Fibroblast of skin of right quadriceps (primary cell): ENCODE measurements at places on chromosomes 12 and 14.

- DNase-seq = no peak
Observed at GRCh38 chr14:100691395-100692056, 35.2 kb upstream of the DLK1 start.

GRCh38 chr12:53686436-53686835 is 10.6 kb upstream of the ATP5MC2 start:
- DNase-seq = no peak

- no peak for DNase-seq
Observed at GRCh38 chr12:40515041-40515816, 177.0 kb upstream of the CNTN1 start.

DNA sequence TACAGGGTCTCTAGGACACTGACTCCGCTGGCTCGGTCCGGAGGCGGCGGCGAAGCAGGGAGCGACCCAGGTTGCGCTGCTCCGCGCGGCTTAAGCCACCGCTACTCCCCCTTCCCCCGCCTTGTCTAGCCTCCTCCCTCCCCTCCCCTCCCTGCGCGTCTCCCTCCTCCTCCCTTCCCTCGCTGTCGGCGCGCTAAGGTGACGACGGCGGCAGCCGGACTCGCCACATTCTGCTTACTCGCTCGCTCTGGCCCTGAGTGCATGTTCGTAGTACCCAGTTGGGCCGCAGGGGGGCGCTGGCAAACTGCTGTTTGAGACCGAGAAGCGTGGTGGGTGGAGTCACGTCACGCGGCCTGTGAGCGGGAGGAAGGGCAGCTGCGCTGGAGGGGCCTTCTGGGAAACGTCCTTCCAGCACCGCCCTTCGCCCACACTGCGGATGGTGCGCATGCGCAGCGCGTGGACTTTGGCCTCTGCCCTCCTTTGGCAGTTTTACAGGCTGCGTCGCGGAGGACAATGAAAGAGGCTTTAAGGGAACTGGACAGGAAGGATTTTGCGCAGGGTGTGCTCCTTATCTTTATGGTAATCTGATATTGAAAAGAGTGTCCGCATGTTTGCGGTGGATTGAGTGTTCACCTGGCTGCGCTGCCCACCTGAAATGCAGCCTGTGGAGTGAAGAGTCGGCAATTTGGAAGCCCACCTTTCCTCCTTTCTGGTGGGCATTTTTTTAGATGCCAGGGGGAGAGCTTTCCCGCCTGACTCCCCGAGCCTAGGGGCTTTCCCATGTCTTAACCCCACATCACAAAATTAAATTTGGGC is at the start of gene SCAF11:
Gene SCAF11, minus strand, starts transcription at position 107 of the 816 bp plus-strand sequence. CDS start 26,407 bp downstream, outside the sequence.
- peak; percentile 100 for DNase-seq

DNA sequence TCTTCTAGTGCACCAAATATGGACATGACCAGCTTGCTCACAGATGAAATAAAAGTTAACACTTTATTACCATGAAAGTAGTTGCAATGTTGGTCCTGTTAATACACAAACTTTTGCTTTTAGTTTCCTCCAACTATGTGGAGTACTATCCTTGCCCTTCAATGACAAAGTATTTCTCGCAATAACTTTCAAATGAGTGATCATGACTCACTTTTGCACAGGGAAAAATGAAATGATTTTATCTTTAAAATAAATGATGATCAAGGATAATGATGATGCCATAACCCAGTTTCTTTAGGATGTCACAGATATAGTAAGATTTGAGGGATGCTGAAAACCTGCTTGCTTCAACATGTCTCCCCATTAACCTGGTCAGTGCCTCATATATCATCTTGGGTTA is 254.0 kb upstream of the KITLG start:
- peak; percentile 31 for DNase-seq

GRCh38 chr14:81200054-81200453 is 20.7 kb downstream of the GTF2A1 start:
- no peak for DNase-seq

DNA sequence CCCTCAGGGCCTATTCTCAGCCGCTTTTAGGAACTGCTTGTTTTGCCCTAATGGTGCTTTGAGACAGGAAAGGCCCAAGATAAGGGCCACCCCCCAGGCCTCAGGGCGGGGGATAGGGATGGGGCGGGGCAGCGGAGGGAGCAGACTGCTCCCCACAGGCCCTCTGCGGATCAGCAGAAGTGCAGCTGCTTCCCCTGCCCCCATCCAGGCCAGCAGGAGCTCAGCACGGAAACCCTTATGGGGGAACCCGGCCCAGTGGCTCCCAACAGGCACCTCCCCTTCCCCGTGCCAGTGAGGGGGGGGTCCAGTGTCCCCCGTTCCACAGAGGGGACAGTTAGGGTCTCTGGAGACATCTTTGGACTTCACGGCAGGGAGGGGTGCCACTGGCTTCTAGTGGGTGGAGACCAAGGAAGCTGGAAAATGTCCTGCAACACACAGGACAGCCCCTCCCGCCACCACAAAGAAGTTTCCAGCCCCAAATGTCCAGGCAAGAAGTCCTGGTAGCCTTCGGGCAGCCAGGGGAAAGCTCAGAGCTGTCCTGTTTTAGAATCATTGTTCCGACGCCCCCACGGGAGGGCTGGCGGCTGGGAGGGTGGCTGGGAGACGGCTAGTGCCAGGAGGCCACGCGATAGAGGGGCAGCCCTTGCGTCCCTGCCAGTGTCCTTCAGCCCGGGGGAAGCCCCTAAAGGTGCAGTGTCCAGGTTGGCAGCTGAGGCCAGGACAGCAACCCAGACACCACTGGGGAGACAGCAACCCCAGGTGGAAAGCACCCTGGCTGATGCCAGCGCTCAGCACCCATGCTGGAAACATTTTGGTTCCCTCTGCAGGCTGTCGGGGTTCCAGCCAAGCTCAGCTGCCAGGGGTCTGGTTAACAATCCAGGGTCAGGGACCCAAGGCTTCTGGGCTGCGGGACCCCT is 10.4 kb upstream of the GPR132 start:
- DNase-seq = peak; percentile 33

DNA sequence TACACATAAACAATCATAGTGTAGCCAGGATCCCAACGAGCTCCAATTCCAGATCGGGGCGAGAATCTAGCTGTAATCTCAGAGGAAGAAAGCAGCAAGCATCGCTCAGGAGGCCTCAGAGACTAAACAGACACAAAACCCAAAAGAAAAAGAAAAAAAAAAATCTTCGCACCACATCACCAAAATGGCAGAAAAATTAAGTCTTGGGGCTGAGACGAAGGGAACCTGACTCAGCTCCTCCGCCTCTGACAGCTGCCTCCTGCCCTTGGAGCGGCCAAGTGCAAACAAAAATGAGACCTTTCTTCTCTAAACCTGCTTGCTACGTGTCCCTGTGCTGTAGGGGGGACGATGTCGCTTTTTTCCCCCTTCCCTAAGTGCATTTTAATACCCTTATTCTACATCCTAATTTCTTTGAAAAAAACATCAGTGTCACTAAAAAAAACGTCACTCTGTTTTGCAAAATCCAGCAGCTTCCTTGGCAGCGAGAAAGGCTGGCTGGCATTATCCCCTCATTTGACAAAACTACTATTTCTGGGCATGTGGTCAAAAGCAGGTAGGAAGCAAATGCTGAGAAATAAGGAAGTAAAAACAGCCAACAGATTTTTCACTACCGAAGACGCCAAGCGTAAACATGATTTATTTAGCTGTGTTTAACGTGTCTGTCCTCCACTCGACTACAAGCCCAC is 30.5 kb downstream of the BCL11B start:
- no peak for DNase-seq

DNA sequence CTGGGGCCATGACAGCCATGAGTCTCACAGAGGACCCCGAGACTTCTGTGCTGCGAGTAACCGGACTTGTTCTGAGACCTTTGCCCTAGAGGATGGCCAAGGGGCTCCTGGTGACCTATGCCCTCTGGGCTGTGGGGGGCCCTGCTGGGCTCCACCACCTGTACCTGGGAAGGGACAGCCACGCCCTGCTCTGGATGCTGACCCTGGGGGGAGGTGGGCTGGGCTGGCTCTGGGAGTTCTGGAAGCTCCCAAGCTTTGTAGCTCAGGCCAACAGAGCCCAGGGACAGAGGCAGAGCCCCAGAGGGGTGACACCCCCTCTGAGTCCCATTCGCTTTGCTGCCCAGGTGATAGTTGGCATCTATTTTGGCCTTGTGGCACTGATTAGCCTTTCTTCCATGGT is 2.1 kb downstream of the DNAJC22 start:
- DNase-seq = no peak

GRCh38 chr14:33643426-33644181 is 307.3 kb downstream of the EGLN3 start:
- DNase-seq = no peak

DNA sequence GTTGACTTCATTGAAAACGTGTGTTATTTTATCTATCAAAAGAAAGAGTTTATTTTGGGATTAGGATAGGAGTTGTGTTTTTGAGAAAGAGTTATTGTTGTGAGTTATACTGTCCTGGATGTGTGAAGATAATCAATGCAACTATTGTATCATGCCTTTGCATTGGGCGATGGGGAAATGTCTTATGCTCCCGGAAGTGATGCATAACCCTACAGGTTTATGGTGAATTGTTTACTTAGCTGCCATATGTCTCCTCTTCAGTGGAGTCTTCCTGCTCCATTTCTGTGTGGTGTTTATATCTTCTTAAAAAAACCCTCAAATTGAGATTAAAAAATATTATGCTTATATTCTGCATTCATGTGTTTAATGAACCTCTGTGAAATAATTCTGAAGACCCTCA is 6.5 kb downstream of the PDE3A start:
- no peak for DNase-seq

- DNase-seq = no peak
Observed at GRCh38 chr12:119468296-119468695, 125.3 kb upstream of the TMEM233 start.

- no peak for DNase-seq
Observed at GRCh38 chr14:23566778-23567185, 809 bp downstream of the AP1G2 start.

- no peak for DNase-seq
Observed at GRCh38 chr12:49975318-49975761, 2.6 kb downstream of the AQP6 start.

- DNase-seq = no peak
Observed at GRCh38 chr14:76499399-76499798, 123.5 kb downstream of the ESRRB start.

DNA sequence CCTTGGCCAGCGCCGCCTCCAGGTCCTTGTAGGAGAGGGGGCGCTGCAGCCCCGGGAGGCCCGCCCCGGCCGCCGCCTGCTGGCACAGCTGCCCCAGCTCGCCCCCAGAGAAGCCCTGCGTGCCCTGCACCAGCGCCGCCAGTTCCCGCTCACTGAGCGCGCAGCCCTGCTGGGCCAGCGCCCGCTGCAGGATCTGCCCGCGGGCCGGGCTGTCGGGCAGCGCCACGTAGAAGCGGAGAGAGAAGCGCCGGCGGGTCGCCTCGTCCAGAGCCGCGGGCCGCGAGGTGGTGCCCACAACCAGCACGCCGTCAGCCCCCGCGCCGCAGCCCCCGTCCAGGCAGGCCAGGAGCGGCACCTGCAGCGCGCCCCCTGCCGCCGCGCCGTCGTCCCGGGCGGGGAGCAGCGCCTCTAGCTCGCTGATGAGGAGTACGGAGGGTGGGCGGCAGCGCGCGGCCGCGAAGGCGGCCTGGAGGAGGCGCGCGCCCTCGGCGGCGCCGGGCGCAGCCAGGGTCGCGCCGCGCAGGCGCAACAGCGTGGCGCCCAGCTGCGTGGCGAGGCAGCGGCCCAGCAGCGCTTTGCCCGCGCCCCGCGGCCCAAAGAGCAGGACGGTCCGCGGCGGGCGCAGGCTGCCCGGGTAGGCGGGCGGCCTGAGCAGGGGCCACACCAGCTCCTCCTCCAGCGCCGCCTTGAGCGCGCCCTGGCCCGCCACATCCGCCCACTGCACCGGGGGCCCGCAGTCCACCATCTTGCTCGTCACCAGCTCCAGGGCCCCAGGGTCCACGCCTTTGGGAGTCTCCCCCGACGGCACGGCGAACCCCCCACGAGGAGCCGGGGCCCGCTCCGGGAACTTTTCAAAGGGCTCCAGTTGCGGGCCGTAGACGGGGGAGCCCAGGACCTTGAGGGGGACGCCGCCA is 27.7 kb downstream of the FIGNL2 start:
- peak; percentile 75 for DNase-seq

DNA sequence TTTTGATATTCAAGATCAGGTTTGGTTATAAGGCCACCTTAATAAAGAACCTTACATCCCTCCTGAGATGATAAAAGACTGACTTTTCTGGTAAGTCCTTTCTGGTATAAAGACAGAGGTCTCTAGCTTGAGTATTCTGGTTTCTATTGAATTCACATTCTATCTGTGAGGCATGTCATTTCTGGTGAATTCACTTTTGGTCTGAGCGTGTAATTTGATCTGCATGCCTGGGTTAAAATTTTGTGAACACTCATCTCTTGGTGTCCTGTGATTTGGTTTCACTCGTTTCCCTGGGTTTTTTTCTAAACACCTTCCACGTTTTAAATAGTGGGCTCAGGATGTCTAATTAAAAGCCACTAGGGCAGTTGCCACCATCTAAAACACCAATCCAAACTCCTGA is 12.2 kb downstream of the EIF5 start:
- DNase-seq = peak; percentile 23

- no peak for DNase-seq
Observed at GRCh38 chr14:67436006-67436866, 24.3 kb upstream of the PLEK2 start.

DNA sequence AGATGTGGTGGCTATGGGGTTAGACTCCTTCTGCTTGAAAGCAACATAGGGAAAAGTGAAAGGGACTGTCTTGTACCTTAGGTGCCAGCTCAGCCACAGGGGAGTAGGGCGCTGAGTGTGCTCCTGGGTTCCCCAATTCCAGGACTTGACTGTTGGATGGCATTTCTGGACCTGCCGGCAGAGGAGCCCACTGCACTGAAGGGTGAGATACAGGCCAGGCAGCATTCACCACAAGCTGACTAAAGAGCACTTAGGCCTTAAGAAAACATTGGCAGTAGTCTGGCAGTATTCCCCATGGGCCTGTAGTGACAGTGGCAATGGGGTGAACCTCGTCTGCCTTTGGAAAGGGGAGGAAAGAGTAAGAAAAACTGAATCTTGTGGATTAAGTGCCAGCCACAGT is 67.1 kb upstream of the TMTC2 start:
- DNase-seq = no peak

DNA sequence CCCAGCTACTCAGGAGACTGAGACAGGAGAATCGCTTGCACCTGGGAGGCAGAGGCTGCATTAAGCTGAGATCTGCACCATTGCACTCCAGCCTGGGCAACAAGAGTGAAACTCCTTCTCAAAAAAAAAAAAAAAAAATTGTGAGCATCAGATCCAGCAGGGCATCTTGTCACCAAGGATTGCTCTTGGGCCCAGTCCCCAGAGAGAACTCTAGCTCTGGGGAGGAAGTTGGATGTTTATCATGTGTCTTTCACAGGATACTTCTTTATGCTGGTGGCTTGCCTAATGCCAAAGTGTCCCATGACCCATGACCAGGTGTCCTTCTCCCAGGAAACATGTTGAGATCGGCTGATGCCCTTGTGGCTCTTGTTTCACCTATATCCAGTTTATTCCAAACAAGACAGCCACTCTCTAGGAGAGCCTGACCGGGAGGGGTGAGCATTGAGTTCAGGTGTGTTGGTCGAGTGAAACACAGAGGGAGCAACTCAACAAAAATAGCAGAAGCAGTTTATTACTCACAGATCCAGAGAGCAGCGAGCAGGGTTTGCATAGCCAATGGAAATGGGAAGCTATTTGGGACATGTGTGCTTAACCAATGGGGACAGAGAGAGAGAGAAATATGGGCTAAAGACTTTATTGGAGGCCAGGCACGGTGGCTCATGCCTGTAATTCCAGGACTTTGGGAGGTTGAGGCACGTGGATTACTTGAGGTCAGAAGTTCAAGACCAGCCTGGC is 6.6 kb upstream of the TCHP start:
- DNase-seq = no peak

GRCh38 chr14:66790101-66790500 is 282.2 kb downstream of the GPHN start:
- DNase-seq = no peak

- no peak for DNase-seq
Observed at GRCh38 chr12:23217158-23217557, 592.2 kb downstream of the ETNK1 start.

- no peak for DNase-seq
Observed at GRCh38 chr12:108110844-108111243, 18.2 kb upstream of the WSCD2 start.
